Activated CD4-positive, CD25-positive, alpha-beta regulatory T cell treated with anti-CD3 and anti-CD28 coated beads, Interleukin-2, amount 50 U/mL, for 16 hours (primary cell): ENCODE measurements at places on chromosomes 1 and 21.

DNA sequence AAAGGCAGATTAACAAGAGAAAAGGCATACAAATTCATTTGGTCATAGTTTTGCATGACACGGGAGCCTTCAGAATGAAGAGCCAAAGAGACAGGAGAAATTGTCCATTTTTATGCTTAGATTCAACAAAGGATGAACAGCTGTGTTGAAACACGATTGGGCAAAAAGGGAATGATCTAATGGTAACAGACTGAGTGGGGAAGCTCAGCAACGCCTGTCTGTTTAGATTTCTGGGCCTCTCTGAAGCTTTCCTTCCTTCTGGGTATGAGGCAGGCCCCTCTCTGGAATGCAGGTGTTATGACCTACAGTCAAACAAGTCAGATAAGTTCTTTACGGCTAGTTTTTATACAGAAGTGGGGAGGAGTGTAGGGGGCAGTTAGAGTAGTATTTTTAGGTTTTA, 154.6 kb downstream of the RGS7 start:
- DNase-seq = no peak

GRCh38 chr21:45892916-45893739, 88.4 kb upstream of the COL6A1 start:
- DNase-seq = no peak

DNA sequence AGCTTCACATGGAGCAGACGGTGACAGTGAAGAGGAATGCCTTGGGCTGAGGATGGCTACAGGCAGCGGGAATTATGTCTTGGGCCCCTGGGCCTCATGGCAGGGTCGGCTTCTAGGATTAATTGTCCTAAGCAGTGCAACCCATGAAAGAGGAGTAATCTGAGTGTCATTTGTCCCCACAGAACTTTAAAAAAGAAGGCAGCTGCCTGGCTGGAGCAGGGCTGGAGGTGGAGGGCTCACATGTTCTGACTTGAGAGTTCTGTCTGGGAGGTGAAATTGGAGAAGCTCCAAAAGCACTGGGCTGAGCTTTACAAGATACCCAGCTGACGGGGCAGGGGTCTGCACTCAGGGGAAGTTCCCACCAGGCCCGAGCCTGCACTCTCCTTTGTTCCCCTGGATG, 22.6 kb downstream of the CACNA1S start:
- DNase-seq = no peak

DNA sequence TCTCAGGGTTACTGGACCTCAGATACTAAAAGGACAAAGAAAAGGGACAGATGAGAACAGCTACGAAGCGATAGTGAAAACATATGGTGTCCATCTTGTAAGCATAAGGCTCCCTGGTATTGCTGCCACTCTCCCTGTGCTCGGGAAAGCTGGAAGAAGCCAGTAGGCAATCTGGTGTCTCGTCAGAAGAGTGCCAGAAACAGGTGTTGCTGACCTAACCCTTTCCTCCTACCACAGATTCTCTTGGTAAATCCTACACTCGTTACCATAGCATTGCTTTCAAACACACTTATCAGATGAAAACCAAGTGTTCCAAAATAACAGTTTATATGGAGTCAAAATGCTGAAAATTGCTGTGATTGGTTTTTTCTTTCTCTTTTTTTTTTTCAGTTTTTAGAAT, 146.3 kb downstream of the NRIP1 start:
- DNase-seq = no peak

- DNase-seq = no peak
Measured at GRCh38 chr1:71273334-71273733, 192.5 kb upstream of the ZRANB2 start.

DNA sequence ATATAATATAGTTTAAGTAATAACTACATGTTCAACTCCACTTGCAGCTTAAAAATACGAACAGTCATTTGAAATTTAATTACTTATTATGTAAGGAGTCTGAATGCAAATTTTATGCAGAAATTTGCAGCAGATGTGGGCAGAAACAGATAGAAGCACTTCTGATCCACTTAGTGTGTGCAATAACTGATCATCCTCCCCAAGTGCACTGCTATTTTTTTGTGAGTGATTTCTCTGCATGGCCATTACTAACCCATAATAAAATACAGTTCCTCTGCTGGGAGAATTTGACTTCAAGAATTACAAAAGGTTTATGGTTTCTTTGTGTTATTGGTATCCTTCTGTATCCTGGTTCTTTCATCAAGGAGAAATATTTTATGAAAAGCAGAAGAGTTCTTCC, 611.5 kb upstream of the RGS18 start:
- DNase-seq = no peak

- no peak for DNase-seq
Measured at GRCh38 chr1:207145401-207146058, 41.5 kb downstream of the C4BPA start.

DNA sequence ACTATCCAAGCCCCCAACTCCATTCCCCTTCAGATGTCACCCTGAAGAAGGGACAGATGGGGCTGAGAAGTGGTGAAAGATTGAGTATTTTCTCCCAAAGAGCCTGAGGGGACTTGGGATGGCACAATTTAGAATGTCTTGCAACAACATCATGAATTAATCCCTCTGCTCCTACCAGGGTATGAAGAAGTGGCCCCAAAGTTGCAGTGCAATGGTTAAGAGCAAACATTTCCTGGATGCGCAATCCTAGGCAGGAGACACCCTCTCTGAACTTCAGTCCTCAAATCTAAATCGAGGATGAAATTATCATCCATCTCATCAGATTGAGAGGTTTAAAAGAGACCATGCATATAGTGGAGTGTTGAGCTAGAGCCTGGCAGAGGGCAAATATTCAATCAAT, 28.6 kb upstream of the CITED4 start:
- no peak for DNase-seq

DNA sequence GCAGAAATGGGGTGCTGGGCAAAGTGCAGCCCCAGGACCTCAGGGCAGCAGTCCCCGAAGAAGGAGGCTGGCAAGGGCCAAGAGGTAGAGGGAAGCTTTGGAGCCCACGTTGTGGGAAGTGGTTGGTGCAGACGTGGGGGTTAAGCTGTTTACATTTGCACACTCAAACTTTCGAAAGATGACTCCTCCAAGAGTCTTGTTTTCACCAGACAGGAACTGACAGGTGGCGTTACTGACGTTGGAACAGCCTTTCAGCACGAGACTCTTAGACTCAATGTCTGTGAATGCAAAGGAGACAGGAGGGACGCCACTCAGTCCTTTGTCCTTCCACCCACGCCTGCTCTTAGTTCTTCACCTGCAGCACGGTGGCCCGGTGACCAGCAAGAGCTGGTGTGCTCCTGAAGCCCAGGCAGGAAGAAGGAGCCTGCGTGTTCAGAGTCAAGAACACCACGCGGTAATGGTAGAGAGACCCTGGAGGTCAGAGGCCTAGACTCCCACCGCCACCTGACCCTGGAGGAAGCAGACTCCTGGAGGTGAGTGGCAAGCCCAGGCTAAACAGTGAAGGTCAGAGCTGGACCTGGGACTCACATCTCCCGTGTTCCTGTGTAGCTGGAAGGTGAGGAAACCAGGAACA, 15.9 kb downstream of the LYPD8 start:
- DNase-seq = no peak

DNA sequence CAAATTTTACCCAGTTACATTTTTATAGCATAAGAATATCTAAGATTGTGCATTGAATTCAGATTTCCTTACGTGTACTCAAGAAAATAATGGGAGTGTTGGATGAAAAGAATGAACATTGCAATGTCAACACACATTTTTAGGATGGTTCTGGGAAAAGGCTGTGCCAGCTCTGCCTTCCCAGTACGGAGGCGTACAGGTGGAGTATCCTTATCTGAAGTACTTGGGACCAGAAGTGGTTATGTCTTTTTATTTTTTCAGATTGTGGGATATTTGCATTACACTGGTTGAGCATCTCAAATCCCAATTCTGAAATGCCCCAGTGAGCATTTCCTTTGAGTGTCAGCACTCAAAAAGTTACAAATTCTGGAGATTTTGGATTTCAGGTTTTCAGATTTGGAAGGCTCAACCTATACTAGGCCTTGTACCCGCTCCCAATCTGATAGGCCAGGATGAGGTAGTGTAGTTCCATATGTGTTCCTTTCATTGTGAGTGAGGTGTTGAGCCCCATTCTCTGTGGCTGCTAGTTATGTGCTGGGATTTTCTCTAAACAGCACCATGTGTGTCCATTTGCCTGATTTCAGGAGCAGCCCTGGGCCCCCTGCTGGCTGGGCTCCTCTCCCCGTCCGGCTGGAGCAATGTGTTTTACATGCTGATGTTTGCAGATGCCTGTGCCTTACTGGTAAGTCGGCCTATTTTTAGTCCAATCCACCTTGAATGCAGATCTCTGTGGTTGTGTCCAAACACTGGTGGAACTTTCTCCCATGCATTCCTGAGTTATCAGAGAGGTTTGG, 60.8 kb downstream of the SLC37A1 start:
- DNase-seq = no peak

DNA sequence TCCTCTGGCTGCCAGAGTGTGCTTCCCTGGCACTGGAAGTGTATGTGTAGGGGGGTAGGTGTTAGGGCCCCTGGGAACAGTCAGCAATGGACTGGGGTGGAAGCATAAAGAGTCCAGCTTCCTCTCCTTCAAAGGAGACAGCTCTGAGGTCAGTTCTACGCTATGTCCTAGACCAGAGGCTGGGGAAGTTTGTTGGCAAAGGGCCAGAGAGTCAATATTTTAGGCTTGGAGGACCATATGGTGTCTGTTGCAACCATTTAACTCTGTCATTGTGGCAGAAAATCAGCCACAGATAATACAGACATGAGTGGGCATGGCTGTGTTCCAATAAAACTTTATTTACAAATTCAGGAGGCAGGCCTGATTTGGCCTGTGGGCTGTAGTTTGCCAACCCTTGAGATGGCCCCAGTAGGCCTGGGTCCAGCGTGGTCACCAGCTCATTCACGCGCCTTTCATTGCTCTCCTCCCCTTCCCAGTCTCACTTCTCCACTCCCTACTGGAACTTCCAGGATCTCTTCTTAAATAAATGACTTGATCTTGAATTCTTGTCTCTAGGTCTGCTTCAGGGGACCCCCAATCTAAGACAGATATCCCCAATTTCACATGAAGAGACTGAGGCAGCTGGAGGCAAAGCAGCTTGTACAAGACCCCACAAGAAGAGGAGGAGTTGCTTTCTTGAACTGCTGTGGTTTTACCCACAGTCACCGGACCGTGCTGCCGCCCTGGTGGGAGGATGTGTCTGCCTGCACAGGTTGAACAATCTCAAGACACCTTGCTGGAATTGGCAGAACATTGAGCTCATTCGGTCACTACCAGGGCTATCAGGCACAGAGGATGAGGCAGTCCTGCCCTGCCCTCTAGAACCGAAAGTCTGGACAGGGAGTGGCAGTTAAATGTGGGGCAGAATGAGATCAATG, 162.4 kb upstream of the POU3F1 start:
- no peak for DNase-seq

DNA sequence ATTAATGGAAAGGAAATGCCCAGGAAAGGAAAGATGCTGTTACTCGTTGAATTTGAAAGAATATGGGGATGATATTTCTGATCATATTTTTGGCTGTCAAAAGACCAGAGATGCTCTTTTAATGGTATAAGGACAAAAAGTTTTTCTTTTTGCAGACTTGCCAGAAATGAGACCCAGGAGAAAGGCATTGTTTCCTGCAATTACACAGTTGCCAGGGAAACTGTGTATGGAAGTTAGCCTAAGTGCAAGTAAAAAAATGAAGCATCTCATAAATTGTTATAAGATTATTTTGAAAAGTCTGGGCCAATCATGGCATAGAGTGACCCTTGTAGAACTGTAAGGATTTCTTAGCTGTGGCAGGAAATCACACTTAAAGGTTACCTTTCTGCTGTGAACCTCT, 155.7 kb upstream of the BEND5 start:
- DNase-seq = no peak

DNA sequence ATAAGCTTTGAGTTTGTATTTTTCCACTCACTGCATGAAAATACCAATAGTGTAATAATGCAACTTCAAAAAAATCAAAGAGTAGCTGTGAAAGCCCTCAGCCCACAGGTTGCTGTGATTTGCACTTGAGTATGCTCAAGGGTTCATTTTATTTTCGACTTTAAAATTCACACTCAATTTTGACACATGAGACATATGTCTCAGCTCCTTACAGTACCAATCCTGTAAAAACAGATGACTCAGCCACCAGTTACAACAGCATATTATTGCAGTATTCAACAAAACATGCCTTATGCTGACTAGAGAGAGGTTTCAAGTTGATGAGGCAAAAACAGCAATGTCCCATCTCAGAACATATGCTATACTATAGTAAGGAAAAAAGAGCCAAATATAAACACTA, 66.1 kb downstream of the CYYR1 start:
- no peak for DNase-seq

- DNase-seq = no peak
Measured at GRCh38 chr1:113901191-113901590, 3.4 kb downstream of the AP4B1 start.

GRCh38 chr1:197435224-197435623, 167.2 kb downstream of the CRB1 start:
- no peak for DNase-seq

DNA sequence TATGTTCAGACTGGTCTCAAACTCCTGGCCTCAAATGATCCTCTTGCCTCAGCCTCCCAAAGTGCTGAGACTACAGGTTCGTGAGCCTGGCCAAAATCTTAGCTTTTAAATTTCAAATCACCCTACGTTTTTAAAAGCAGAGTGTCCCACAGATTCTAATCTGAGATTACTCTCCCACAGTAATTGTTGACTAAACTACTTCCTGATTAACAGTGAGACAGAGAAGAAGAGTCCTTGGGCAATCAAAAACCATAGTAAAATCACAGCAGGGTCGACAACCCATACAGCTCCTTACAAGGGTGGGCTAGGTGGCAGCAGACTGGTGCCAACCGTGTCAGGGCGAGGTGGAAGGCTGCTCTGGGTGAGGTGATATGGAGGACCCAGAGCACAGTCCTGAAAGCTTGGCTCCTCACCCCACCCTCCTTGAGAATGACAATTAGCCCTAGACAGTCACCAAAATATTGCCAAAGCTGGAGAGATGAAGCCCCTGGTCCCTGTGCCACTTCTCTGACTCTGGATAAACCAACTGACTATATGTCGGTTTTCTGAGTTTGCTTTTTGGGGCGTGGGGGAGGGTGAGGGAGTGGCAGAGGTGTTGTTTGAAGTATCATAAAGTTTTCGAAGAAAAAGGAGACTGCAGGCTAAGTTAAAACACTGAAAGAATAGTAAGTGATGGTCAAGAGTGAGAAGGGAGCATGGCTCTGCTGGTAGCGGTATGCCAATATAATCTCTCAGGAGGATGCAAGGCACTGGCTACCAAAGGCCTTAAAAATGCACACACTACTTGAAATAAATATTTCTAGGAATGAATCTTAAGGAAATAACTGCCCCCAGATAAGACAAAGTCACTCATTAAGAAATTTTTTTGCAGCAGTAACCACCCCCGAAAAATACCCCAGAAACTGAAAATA, 86.8 kb downstream of the SLC45A1 start:
- DNase-seq = no peak
